Body of pancreas (tissue), 4 donors: ENCODE measurements at places on chromosomes 16 and 17. TPM values are rescaled to one million over a fixed set of nuclear protein-coding genes. Genes with fewer than 3 reads are reported as not detected.

DNA sequence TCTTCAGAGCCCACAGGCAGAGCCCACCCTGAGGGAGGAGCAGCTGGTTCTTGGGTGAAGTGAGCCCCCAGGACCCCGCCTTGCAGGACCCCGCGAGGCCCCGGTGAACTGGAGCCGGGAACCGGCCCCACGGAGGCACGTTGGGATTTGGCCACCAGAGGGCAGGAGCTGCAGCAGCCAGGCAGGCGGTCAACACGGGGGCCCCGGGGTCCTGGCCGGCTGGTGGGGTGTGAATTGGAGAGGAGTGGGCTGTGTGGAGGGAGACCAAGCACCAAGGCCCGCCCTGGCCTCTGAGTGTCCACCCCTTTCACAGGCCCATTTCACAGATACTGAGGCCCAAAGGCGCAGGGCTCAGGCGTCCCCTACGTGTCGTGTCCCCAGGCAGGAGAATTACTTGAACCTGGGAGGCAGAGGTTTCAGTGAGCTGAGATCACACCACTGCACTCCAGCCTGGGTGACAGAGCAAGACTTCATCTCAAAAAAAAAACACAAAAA lies 2.2 kb downstream of the DPEP1 start:
- H3K4me1 ChIP-seq = peaks cover 21% of the 10 kb centered on the region
- H3K36me3 ChIP-seq = no peaks in the 10 kb centered on the region
- H3K4me3 ChIP-seq = no peak overlapping the region
- no peaks in the 10 kb centered on the region for H3K27me3 ChIP-seq
- peak; percentile 52 for DNase-seq
- peak overlapping the region; percentile 17 for H3K27ac ChIP-seq

DNA sequence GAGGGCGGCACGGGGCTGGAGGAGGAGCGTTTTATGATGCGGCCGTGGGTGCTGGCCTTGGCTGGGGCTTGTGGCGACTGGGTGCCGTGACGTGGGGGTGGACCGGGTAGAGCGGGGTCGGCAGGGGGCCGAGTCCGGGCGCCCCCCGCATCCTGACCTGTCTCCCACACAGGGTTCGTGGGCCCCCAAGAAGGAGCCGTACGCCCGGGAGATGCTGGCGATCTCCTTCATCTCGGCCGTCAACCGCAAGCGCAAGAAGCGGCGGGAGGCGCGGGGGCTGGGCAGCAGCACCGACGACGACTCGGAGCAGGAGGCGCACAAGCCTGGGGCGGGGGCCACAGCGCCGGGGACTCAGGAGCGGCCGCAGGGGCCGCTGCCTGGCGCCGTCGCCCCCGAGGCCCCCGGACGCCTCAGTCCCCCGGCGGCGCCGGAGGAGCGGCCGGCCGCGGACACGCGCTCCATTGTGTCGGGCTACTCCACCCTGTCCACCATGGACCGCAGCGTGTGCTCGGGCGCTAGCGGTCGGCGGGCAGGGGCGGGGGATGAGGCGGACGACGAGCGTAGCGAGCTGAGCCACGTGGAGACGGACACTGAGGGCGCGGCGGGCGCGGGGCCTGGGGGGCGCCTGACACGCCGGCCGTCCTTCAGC lies 81.6 kb downstream of the ARHGAP23 start:
- no peak for DNase-seq
- no peak overlapping the region for H3K27ac ChIP-seq
- no peak overlapping the region for H3K4me3 ChIP-seq
- H3K36me3 ChIP-seq = no peaks in the 10 kb centered on the region

DNA sequence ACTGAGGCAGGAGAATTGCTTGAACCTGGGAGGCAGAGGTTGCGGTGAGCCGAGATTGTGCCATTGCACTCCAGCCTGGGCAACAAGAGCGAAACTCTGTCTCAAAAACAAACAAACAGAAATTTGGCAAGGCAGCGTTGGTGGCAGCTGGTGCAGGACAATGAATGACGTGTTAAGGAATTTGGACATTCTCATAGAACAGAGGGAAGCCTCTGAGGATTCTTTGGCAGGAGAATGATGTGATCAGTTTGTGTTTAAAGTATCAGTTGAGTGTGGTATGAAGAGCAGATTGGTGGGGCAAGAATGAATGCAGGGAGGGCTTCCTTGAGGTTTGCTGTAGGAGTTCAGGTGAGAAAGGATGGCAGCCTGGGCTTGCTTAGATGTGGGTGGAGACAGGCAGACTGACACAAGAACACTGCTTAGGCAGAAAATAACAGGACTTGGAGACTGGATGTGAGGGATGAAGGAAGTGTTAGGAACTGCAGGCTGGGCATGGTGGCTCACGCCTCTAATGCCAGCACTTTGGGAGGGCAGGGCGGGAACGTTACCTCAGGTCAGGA lies 4.8 kb downstream of the CYB5D2 start:
- no peak overlapping the region for H3K27ac ChIP-seq
- no peaks in the 10 kb centered on the region for H3K27me3 ChIP-seq
- H3K4me1 ChIP-seq = peaks cover 7% of the 10 kb centered on the region
- H3K36me3 ChIP-seq = no peaks in the 10 kb centered on the region

DNA sequence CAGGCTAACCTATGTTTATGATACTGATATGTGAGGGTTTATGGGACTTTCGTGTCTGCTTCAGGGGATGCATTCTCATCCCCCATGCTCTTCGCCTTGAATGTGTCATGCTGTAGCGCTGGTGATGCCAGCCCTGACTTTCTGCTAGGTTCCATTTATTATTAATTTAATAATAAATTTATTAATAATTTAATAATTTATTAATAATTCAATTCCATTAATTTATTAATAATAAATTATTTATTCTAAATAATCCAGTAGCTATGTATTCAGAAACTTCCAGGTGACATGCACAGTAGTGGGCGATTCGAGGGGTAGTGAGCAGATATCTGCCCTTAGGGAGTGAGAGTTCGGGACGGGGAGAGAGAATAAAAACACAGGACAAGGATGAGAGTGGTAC lies 49.8 kb downstream of the SHISA6 start:
- no peak overlapping the region for H3K27ac ChIP-seq
- DNase-seq = no peak
- H3K4me3 ChIP-seq = no peak overlapping the region
- H3K36me3 ChIP-seq = no peaks in the 10 kb centered on the region

DNA sequence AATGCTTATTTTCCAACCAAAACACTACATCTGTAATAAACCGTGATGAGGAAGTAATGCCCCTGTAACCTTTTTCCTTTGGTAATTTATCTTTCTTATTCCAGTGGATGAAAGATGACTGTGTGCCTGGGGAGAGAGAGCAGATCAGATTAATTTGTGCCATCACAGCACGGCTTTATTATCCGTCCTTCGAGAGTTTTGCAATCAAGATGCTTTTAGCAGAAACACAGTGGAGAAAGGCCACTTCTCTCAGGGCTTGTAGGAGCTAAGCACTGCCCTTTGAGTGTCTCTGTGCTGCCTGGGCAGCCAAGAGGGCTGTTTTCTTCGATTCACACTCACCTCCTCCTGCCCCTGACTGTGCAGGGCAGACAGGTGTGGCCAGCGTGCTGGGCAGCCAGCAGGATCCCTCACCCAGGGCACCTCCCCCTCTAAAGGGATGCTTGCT lies 190.2 kb downstream of the PRKCA start:
- H3K27ac ChIP-seq = no peak overlapping the region
- no peak for DNase-seq
- H3K27me3 ChIP-seq = no peaks in the 10 kb centered on the region
- no peak overlapping the region for H3K4me3 ChIP-seq

DNA sequence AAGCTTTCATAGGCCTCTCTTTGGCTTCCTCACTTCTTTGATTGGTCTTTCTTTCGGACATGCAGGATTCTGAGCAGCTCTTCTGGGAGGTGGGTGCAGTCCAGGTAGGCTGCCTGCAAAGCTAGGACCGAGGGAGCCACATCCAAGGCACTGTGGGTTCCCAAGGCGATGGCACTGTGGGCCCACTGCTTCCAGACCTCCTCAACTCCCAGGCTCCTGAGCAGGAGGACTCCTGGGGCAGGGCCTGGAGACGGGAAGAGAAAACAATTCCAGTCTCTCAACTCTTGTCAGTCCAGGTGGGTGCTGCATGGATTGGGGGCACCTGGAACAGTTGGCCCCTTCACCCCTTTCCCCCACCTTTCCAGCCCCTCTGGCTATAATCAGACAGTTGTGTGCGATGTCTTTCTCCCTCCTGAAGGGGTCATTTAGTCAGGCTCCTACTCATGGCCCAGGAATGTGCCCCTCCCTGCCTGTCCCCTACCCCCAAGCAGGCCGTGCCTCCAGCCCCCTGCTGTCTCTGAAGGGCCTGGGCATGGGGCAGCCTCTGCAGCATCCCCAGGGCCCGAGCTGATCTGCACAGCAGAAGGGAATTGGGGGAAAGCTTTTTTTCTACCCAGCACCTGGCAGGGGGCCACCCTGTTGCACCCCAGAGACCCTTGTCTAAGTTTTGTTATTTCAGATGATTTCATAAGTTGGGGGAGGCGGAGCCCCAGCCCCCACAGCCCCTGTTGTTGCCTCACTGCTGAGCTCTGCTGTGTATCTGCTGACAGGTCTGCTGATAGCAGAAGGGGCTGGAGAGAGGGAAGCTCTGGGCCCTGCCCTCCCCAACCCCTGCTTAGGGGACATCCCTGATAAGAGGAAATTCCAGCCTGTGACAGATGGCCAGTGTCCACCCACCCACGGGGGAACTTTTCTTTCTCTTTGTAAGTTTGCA lies 330.3 kb downstream of the SEC14L1 start:
- H3K27me3 ChIP-seq = no peaks in the 10 kb centered on the region
- H3K4me3 ChIP-seq = no peak overlapping the region
- H3K27ac ChIP-seq = no peak overlapping the region
- peaks cover 59% of the 10 kb centered on the region for H3K4me1 ChIP-seq
- H3K36me3 ChIP-seq = no peaks in the 10 kb centered on the region

GRCh38 chr17:50155115-50155819 lies 4.8 kb upstream of the PPP1R9B start:
- H3K4me1 ChIP-seq = peaks cover 33% of the 10 kb centered on the region
- no peak overlapping the region for H3K27ac ChIP-seq
- peak; percentile 67 for DNase-seq
- no peaks in the 10 kb centered on the region for H3K27me3 ChIP-seq
- no peaks in the 10 kb centered on the region for H3K36me3 ChIP-seq
- H3K4me3 ChIP-seq = no peak overlapping the region

The SPPL2C gene
- total RNA-seq = not detected

DNA sequence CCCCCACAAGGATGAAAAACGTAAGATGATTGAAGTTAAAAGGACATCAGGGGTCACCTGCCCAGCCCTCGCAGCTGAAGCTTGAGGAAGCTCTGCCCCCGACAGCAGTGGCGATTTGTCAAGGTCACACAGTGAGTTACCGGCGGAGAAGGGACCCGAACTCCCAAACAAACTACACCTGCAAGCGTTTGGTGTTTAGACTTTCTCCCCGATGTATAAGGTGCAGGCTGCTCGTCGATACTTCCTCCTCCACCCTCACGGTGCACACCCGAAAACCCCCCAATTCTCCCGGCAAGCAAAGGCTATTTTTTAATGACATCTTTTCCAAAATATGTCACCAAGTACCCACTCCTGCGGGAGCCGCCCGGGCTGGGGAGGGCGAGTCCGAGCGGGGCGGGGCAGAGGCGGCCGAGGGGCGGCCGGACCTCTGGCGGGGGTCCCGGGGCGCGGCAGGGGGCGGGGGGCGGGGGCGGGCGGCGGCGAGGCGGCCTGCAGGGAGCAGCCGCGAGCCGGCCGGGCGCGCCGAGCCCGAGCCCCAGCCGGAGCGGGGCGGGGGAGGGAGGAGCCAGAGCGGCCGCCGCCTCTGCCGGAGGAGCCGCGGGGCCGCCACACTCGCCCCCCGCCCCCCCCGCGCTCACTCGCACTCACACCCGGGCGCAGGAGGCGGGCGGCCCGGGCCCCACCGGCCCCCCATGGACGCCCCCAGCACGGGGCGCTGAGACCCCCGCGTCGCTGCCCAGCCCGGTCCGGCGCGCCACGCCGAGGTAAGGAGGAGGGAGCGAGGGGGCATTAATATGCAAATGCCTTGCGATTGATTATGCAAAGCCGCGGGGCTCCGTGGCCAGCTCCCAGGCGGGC lies at the start of gene THRA:
THRA (plus strand) TSS at position 637 of the 858 bp plus-strand sequence. CDS start 11,524 bp downstream, outside the sequence.
- H3K4me3 ChIP-seq = peak within 1 kb of the TSS; percentile 94
- H3K36me3 ChIP-seq = no peaks in the 10 kb centered on the region
- H3K4me1 ChIP-seq = peaks cover 39% of the 10 kb centered on the region

GRCh38 chr17:841313-841712 lies 59.2 kb downstream of the MRM3 start:
- H3K36me3 ChIP-seq = no peaks in the 10 kb centered on the region
- no peaks in the 10 kb centered on the region for H3K27me3 ChIP-seq
- no peak overlapping the region for H3K4me3 ChIP-seq
- H3K27ac ChIP-seq = no peak overlapping the region
- DNase-seq = no peak

- no peaks in the 10 kb centered on the region for H3K27me3 ChIP-seq
- DNase-seq = peak; percentile 72
- H3K4me3 ChIP-seq = no peak overlapping the region
- peak overlapping the region; percentile 63 for H3K27ac ChIP-seq
- no peaks in the 10 kb centered on the region for H3K36me3 ChIP-seq
- H3K4me1 ChIP-seq = peaks cover 11% of the 10 kb centered on the region
Observed at GRCh38 chr17:31596382-31597323, 205.2 kb downstream of the RAB11FIP4 start.

The PIRT gene
- not detected for total RNA-seq

- no peak overlapping the region for H3K27ac ChIP-seq
- no peaks in the 10 kb centered on the region for H3K4me1 ChIP-seq
- no peaks in the 10 kb centered on the region for H3K27me3 ChIP-seq
- no peak for DNase-seq
- no peak overlapping the region for H3K4me3 ChIP-seq
- no peaks in the 10 kb centered on the region for H3K36me3 ChIP-seq
Observed at GRCh38 chr17:58364270-58364942, 12.4 kb upstream of the SUPT4H1 start.

The CCR7 gene
- total RNA-seq = 0.26 TPM

DNA sequence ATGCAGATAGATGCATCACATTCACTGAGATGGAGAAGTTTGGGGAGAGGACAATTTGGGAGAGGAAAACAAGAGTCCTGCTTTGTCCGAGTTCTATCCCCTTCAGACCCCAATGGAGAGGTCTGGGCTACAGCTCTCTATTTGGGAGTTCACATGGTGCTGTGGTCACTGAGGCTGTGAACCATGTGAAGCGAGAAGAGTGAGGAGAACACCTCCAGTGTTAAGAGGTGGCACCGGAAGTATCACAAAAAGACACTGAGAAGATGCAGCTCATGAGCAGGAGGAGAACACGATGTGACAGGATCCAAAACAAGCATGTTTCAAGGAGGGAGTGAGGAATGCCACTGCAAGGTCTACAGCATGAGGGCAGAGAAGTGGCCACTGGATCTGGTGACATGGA lies 39.7 kb downstream of the PIK3R5 start:
- H3K4me1 ChIP-seq = no peaks in the 10 kb centered on the region
- no peak for DNase-seq
- H3K36me3 ChIP-seq = no peaks in the 10 kb centered on the region
- H3K27me3 ChIP-seq = no peaks in the 10 kb centered on the region
- H3K4me3 ChIP-seq = no peak overlapping the region
